ENCODE measurements at places on chromosomes 7 and 10. TPM values are rescaled to one million over a fixed set of nuclear protein-coding genes. Genes with fewer than 3 reads are reported as not detected.

Gene CYP26C1
- not detected for total RNA-seq

Gene EPHA1
- total RNA-seq, result not detected

Gene HMX2
- total RNA-seq, result not detected

Gene RASA4
- total RNA-seq, result 6.0 TPM

Gene IGFBP3
- 134 TPM for total RNA-seq

Gene GRM8
- total RNA-seq, result not detected

Gene NPS
- total RNA-seq, result not detected

Gene STOX1
- 0.82 TPM for total RNA-seq

Gene HOXA1
- total RNA-seq, result 3.3 TPM

Gene NEUROD6
- total RNA-seq, result not detected

All from pericardium fibroblast (primary cell).